ENCODE measurements at places on chromosomes 16 and 17. TPM values are rescaled to one million over a fixed set of nuclear protein-coding genes. Genes with fewer than 3 reads are reported as not detected.

Gene HOXB6
- not detected for total RNA-seq

Gene NOG
- total RNA-seq, result 6.1 TPM

Gene ZNF830
- 9.9 TPM for total RNA-seq

Gene CNTNAP4
- total RNA-seq, result 0.14 TPM

All from foreskin keratinocyte (primary cell).